ENCODE measurements at places on chromosomes 1 and 21. TPM values are rescaled to one million over a fixed set of nuclear protein-coding genes. Genes with fewer than 3 reads are reported as not detected.
A peak's percentile ranks its signal among the peaks of the same experiment; 100 is the strongest.

Gene FAM163A
- total RNA-seq = 0.10 TPM

DNA sequence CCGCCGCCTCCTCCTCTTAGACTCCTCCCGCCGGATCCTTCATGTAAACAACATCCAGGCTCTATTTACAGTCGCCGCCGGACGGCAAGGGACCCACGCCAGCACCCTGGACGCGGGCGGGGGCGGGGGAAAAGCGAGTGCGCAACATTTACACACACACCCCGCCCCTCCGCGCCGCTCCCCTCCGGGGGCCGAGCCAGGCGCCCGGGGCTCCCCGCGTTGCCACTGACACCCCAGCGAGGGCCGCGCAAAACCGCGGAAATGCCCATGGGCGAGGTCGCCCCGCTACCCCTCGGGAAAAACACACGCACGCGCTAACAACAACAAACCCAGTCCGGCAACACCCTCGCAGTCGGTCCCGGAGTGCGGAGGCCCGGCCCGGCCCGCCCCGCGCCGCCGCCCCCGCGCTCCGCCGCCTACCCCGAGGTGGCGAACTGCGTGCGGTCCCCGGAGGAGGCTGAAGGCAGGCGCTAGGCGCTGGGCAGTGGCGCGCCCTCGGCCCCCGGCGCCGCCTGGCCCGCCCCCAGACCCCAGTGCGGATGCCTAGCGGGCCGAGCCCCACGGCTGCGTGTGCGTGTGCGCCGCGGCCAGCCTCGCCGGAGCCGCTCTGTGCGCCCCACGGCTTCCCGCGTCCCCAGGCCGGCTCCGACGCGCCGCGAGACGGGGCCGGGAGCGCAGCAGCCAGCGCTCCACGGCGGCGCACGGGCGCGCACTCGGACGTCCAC lies 81.1 kb upstream of the AK4 start:
- DNase-seq = peak; percentile 97

GRCh38 chr1:230717251-230717650 lies 3.3 kb upstream of the AGT start:
- DNase-seq = no peak

GRCh38 chr1:86567878-86568277 lies 21.0 kb downstream of the CLCA4 start:
- no peak for DNase-seq

Data from posterior vena cava (tissue), 2 donors.